Fibroblast of skin of left quadriceps (primary cell): ENCODE measurements at places on chromosomes 16 and 17.

DNA sequence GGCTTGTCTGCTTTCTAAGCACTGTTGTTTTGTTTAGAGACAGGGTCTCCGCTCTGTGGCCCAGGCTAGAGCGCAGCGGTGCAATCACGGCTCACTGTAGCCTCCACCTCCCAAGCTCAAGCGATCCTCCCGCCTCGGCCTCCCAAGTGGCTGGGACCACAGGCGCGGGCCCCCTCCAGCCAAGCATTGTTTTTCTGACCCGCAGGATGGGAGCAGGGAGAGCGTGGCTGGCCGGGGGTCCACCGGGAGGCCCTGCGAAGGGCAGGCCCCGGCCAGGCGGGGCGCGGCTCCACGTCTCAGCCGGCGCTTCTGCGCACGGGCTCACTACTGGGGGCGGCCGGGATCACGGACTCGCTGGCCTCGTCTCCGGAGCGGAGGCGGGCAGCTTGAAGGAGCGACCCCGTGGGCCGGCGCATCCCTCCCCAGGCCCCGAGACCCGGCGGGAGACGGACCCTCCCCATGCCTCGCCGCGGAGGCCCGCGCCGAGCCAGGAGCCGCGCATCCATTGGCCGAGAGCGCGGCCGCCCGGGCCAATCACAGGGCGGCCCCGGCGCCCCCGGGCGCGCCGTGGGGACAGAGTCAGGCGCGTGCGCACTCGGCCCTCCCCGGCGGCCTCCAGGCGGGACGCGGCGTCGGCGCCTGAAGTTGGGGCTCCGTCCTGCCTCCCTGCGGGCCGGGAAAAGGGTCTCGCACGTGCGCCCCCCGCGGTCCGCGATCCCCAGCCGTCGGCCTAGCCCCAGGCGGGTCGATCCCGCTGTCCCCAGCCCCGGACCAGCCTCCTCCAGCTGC lies 24.9 kb downstream of the ACTG1 start:
- DNase-seq, result no peak

DNA sequence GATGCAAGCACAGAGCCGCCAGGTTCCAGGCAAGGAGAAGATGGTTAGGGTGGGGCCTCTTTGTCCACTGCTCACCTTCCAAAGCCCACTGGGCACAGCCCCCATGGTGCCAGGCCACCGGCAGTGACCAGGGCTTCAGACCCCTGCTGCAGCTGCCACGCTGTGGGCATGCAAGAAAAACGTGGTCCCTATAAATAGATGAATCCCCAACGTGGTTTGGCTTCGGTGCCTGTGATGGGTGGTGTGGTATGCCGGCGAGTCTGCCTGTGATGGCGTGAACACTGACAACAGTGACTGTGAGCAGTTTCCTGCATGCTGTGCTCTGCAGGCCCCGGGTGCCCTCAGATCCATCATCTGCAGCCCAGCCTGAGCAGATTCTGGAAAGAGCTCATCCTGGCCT lies 36.6 kb downstream of the RAB11FIP4 start:
- no peak for DNase-seq

GRCh38 chr16:81809567-81809966 lies 30.5 kb downstream of the PLCG2 start:
- DNase-seq, result no peak

DNA sequence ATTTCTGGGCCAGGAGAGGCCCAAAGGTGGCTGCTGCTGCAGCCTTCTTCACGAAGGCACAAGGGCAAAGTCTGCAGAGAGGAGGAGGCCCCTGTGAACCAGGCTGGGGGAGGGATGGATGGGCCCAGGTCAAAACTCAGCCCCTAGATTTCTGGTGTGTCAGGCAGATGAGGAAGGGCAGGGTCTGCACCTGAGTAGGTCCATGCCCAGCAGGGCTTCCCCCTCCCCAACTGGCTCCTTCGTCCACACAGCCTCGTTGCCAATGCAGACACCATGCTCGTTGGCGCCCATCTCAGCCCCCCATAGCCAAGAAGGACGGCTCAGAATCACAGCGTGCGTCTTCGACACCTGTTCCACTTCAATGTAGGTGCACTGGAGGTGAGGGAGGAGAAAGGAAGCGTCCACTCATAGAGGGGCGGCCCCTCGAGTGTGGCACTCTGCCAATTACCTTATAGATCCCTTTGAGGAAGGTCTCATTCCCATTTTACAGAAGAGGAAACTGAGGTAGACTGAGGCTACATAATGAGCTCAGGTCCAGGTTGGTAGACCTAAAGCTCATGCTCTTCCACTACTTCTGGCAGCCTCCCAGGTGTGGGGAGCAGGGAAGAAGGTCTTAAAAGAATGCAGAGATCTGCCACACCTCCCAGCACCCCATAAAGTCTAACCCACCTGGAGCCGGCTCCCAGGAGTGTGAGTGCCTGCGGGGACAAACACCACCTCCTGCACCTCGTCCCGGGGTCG lies 902 bp downstream of the SCRN2 start:
- no peak for DNase-seq

GRCh38 chr17:17906418-17907215 lies 65.6 kb downstream of the TOM1L2 start:
- no peak for DNase-seq

DNA sequence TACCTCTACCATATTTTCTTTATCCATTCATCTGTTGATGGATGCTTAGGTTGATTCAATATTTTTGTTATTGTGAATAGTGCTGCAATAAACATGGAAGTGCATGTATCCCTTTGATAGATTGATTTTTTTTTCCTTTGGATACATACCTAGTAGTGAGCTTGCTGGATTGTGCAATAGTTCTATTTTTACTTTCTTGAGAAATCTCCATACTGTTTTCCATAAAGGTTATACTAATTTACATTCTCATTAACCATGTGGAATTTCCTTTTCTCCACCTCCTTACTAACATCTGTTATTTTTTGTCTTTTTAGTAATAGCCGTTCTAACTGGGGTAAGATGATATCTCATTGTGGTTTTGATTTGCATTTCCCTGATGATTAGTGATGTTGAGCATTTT lies 124.6 kb upstream of the TOX3 start:
- DNase-seq, result no peak

- no peak for DNase-seq
Measured at GRCh38 chr17:44386182-44386525, 3.3 kb downstream of the ITGA2B start.

- no peak for DNase-seq
Measured at GRCh38 chr17:77379065-77379428, 238.3 kb downstream of the SEC14L1 start.

DNA sequence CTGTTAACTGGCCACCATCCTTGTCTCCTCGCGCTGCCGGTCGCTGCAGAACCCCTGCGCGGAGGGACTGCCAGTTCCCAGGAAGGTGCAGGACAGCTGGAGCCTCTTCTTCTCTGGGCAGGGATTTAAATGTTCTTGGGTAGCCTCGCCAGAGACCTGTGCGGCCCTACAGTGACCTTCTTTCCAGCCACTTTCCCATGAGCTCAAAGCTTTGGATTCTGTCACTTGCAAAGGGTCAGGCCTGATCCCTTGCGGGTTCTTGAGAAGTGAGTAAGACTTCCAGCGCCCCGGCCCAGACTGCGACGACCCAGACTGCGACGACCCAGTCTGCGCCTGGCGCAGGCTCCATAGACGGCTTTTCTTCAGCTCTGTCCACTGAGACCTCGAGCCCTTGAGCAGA lies 1.4 kb upstream of the SLFN5 start:
- no peak for DNase-seq

GRCh38 chr17:43907998-43908721 lies 824 bp upstream of the MPP2 start:
- peak; percentile 51 for DNase-seq

DNA sequence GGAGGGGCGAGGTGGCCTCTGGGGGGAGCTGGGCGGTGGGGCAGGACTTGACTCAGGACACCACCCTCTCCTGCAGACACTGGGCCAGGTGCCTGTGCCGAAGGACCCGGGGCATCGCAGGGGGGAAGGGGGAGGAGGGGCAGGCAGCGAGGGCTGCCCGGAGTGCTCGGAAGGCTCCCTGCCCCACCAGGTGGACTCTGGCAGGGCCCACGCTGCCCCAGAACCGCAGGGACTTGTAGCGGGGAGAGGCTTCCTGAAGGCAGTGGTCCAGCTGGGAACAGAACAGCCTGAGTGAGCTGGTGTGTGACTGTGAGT lies 4.4 kb upstream of the HCRT start:
- DNase-seq, result no peak

DNA sequence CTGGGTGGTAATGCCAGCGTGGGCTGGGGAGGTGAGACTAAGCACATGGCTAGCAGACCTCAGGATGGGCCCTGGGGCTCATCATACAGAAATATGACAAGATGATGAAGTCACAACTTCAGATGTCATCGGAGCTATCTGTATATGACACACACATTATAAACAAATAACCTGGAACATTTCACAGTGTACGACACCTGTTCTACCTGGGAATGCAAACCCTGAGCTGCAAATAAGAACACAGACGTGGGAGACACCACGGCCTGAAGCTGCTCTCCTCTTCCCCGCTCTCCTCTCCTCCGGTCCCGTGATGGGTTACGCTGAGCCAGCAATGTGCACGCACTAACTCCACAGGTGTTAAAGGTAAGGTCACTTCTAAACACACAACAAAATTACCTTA lies 4.9 kb downstream of the PLD6 start:
- no peak for DNase-seq

DNA sequence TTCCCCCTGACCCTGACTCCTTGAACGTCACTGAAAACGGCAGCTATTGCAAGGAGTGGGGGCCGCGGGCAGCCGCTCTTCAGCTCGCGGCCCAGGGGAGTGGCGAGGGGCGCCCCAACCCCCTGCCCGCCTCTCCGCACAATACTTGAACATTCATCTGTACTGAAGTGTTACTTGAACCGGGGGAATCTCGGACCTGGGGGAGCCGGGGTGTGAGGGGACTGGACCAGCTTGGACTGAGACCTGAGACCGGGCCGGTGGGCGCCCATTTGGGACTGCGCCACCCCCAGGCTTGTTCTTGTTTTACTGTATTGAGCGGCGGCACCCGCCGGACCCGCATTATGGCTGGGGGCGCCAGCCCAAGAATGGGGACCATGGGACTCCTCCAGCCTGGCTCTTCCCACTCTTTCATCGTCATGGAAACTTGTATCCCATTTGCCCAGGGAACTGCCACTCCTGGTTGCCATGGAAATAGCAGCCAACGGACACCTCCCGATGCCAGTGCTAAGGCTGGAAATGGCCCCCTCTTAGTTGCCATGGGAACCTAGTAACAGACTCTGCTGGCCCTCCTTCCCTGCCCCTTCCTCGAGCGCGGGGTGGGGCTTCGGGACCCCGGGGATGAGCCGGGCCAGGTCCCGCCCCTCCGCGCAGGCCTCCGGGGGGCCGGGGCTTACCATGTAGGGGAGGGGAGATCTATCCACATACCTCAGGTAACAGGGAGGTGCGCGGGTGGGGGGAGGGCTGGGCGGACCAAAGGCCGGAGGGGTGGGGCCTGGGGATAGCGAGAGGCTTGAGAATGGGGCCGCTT lies 805 bp upstream of the ORAI3 start:
- peak; percentile 96 for DNase-seq

DNA sequence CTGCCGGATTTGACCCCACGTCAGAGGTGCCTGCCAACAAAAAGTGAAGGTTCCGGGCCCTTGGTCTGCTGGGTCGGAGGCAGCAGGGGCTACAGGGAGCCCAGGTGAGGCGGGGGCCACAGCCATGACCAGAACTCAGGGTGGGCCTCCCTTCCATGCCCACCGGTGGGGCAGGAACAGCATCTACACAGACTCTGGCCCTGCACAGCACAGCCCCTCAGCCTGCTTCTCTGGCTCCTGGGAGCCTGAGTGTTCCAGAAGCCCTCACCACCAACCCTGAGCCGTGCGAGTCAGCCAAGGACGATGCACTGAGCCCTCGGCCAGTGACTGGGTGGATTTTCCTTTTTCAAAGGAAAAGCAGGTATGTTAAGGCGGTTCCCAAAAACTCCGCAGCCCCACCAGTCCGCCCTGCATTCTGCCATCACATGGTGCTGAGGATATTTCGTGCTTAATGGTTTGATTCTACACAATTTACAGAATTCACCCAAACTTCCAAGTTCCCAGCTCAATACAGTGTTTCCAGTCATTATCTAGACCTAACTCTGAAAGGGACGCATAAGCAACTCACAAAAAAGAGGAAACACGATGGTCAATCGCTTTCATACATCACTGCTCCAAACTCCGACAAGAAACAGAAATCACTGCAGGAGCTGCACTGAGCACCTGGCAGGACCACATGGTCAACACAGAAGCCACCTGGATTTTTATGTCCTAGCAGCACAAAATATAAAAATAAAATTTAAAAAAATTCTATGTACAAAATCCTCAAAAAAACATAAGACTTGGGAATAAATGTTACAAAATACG lies 19.4 kb upstream of the C16orf95 start:
- no peak for DNase-seq

DNA sequence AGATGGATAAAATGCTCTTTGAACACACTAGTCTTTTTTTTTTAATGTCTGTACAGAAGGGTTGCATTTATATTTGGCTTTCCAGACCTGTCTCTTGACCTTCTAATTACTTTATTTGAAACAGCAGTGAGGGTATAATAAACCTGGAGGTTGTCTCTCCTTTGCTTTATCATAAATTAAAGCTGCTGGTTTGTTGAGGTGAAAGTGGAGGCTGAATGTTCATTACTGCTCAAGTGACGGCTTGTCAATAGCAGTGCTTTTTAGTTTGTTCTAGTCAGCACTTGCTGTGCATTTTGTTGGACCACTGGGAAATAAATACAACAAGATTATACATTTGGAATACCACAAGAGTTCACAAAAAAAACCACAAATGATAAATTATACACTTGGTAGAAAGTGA lies 264.2 kb downstream of the IRX3 start:
- no peak for DNase-seq

GRCh38 chr16:3934491-3935181 lies 54.1 kb upstream of the CREBBP start:
- no peak for DNase-seq

DNA sequence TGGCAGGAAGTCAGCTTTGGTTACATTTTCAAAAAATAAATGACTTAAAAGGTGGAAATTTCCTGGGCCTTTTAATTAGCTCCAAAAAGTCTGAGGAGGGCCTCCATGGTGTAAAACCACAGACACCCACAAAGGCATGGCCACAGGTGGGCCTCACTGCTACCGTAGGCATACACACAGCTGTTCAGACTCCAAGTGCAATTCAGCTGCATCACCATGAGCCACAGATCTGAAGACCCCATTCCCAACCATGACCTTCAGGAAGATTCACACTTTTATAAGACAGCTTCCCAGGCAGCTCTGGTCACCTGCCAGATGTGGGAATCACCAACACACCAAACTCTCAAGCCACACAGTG lies 20.6 kb downstream of the CSNK2A2 start:
- DNase-seq, result no peak

- no peak for DNase-seq
Measured at GRCh38 chr16:26078716-26079355, 387.1 kb downstream of the HS3ST4 start.

GRCh38 chr16:53598511-53599275 lies 95.7 kb upstream of the AKTIP start:
- DNase-seq, result peak; percentile 44
